ENCODE measurements at places on chromosomes 5 and 9.

DNA sequence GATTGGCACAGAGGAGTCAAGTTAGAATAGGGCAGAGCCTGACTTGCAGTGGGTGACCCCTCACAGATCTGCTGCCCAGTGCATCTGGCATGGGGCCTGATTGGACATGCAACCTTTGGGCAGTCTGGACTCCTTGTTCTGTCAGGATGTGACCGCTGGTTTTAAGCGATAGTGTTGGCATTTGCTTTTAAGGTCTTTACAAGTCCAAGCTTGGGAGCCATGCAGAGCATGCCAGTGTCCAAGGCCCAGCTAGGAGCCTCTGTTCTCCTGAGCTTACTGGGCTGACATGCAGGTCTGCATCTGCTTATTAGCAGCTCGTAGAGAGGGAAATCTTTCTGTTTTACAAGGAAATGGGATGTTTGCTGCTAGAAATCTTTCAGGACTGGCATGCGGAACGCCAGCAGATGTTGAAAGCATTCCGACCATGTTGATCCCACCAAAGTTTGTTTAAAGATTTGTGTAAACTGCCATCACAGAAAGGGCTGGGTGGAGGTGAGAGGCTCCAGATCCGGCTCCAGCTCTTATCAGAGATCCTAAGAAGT, 27.5 kb downstream of the GADD45G start:
- DNase-seq, result no peak

DNA sequence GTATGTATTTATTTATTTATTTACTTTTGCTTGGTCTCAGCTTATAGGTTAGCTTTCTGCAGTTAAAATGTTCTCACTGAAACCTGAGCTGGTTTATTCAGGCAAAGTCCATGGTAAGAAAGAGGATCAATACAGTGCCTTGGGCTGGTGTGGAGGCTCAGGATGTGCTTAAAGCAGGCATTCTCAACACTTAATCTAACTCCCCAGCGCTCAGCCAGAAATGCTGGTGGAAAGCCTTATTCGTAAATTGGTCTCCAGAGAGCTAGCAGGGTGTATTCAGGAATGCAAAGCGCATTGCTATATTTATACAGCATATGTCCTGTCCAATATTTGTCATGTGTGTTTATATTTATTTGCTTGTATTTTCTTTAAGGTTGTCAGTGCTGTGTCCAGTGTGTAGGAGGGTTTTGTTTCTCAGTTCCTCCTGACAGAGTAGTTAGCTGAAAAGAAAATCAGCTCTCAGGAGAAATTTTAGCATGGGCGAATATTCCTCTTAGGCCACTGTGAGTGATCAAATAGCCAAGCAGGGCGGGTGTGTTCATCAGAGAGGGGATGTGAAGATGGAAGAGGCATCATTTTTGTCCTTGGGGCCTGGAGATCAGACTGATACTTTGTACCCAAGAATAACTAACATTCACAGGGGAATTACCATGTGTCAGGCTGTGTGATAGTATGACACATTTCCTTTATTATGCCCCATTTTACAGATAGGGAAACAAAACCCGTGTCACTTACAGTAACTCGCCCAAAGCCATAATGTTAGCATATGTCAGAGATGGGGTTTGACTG, 65.8 kb downstream of the DOCK2 start:
- no peak for DNase-seq

GRCh38 chr9:127963359-127964064, 17.3 kb downstream of the EEIG1 start:
- DNase-seq, result no peak

DNA sequence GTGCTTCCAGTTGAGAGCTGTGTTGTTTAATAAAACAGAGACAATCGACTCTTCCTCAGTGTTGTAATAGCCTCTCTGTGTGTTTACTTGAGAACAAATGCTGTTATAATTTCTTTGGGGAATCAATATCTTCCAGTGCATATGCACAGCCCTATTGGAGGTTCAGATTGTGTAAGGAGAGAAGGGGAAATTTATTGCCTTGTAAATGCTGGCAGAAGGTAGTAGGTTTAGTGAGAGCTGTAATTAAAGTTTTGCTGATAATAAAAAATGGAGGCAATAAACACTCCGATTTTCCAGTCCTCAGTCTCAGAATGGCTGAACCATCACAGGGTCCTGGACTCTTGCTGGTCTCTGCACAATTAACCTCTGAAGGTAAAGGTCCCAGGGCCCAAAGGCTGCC, 128.3 kb downstream of the C5orf15 start:
- DNase-seq, result no peak

DNA sequence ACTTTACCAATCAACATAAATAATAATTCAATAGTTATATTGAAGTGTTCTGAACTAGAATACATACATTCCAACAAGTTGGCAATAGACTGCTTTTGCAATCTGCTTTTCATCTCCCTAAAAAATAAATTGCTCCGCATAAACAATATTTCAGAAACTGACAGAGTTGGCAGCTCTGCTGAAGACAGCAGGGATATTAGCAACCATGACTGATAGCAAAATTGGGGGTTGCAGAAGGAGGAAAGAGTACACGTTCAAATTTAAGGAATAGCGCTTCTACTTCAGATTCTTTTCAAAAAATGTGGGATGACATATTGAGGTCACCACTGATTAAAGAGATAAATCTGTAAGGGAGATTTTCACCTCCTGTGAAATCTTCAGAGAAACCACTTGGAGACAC, 521.2 kb downstream of the DTWD2 start:
- DNase-seq, result no peak

DNA sequence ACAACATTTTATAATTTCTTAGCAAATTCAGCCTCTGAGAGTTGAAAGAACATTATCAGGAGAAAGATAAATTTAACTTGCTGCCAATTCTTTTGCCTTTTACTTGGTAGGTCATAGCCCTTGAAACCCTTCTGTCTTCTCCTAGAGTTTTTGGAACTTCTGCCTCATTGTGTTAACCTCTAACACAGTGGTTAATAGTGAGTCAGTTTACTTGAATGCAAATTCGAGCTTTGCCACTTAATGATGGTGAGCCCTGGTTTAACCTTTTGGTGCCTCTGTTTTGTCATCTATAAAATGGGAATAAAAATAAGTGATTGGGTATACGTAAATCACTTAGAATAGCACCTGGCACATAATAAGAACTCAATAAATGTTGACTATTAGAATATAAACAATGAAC, 1.8 kb upstream of the INIP start:
- no peak for DNase-seq

- DNase-seq, result no peak
These were observed 72.7 kb upstream of the IFNE start for GRCh38 chr9:21554813-21555212.

- DNase-seq, result no peak
These were observed 15.6 kb downstream of the FBXO4 start for GRCh38 chr5:41940641-41941040.

DNA sequence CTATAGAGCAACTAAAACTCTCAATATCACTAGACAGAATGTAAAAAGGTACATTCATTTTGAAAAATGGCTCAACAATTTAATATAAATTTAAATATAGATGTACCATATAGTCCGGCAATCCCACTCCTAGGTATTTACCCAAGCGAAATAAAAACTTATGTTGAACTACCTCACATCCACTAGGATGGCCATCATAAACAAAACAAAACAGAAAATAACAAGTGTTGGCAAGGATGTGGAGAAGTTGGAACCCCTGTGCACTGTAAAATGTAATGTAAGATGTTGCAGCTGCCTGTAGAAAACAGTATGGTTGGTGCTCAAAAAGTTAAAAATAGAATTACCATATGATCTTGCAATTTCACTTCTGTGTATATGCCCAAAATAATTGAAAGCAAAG, 36.9 kb upstream of the SELENOP start:
- DNase-seq, result no peak

DNA sequence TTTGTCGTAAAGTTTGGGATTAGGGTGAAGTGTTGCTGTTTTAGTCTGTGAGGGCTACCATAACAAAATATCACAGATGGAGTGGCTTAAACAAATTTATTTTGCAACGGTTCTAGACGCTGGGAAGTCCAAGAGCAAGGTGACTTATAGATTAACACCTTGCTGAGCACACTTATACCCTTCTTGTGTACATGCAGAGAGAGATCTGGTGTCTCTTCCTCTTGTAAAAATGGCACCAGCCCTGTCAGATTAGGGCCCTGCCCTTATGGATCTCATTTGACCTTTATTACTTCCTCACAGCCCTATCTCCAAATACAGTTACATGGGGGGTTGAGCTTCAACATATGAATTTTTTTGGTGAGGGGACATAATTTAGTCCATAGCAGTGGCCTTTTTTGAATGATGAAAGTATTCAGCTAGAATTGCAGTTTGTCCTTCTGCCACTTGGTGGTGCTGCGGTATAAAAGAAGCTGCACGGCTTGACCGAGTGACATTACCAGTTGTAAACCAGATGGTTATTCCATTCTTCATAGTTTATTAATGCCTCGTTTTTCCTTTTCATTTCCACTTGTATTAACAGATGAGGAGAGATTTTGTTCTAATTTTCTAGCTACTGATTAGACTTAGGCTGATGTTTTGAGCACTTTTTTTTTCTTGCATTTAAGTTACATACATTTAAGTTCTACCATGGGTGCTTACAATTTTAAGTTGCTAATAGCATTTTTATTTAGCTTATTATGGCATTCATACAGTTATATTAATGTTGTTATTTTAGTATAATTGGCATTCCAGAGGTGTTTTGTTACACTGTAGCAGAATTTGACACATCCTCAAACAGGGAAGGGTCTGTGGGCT, 19.4 kb downstream of the DCP2 start:
- DNase-seq, result peak; percentile 84

- no peak for DNase-seq
These were observed 61.8 kb downstream of the TLE4 start for GRCh38 chr9:79633558-79633957.

DNA sequence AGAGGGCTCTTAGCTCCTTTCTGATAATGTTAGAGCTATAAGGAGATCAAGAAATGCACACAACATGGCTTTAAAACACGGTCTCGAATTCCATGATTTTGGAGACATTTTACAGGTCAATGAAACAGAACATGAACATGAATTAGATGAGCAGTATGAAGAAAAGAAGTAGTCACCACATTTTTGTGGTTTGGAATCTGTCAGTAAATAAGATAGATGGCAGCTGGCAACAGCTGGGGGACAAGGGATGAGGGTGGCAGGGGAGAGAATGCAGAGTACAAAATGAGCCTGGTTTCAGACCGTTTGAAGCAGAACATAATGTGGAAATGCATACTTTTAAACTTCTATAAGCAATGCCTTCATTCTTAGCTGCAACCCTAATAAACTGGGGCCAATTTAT, 107.1 kb downstream of the OXCT1 start:
- DNase-seq, result no peak

- no peak for DNase-seq
These were observed 10.8 kb downstream of the FBXO38 start for GRCh38 chr5:148394587-148395019.

DNA sequence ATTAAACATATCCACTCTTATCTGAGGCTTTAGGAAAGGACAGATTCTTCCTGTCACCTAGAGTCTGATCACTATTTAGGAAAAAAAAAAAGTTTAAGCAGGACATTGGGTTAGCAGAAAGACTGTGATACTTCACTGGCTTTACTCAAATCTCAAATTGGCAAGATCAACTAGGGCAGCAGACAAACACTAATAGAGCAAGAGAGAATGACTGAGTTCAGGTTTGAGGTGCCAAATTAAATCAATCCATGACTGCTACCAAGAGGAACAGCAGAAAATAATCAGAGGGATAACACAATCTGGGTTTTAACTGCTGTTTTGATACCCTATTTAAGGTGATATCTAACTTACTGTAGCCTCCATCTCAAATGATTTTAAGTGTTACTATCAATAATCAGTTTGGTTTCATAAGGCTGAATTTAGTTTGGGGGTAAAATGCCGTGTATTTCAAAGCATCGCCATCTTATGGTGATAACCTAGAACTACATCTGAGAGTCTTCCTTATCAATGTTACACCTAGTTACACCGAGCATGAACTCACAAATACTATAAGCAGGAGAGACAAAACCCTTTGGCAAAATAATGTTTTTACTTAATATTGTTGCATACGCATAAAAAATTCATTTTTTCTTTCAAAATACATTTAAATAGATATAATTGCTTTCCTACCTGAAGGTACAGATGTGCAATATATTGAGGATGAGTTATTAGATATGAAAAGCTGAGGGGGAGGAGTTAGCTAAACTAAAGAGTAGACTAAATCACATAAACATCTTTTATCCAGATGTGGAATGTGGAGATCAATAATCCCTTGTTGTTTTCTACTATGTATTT, 286.4 kb upstream of the CDH12 start:
- no peak for DNase-seq

GRCh38 chr9:70519912-70520724, 105.7 kb upstream of the KLF9 start:
- no peak for DNase-seq

DNA sequence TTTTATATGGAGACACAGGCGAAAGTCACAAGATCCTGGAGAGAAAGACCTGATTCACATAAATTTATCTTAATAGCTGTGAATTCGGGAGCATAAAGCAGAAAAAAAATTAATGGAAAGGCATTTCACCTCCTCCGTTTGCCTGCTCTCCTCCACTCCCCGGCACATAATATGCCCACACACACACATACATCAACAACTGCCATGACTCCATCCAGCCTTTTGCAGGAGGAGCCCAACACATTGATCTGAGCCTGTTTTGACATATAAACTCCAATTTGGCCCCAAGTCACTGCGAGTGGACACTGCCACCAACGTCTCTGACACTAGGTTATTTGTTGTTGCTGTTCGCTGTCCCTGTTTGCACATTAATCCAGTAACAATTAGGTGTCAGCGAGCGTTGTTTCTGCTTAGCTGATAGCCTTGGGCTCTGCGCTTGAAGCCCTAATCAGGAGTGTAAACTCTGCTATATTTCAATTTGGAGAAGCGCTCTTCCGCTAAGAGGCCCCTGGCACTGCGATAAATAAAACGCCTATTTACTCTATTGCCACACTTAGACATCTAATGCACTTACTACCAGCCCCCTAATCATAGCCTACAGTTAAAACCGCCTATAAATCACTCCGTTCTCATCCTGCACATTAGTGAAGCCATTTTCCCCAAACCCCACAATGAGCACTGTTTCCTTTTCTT, 195.8 kb upstream of the TBCA start:
- DNase-seq, result no peak

DNA sequence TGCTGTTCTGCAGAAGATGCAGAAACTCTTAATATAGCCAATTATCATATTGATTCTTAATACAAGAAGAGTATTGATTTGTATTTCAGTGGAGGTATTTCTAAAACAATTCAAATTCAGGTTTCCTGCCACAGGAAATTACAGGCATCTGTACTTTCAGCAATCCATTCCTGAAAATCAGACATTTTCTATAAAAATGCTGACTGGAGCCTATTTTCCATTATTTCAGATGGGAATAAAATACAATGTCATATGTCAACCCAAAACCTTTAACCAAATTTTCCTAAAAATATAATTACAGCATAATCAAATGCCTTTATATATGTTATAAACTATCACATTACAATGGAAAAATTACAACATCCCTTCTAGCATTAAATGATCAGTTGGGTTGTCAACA, 131.5 kb downstream of the MELK start:
- no peak for DNase-seq
